ENCODE measurements at places on chromosomes 1 and 21. TPM values are rescaled to one million over a fixed set of nuclear protein-coding genes. Genes with fewer than 3 reads are reported as not detected.

- DNase-seq: no peak
Observed at GRCh38 chr1:67874501-67875111, 41.3 kb upstream of the GNG12 start.

GRCh38 chr1:33111965-33112364 lies 31.0 kb downstream of the AZIN2 start:
- DNase-seq: peak; percentile 62

DNA sequence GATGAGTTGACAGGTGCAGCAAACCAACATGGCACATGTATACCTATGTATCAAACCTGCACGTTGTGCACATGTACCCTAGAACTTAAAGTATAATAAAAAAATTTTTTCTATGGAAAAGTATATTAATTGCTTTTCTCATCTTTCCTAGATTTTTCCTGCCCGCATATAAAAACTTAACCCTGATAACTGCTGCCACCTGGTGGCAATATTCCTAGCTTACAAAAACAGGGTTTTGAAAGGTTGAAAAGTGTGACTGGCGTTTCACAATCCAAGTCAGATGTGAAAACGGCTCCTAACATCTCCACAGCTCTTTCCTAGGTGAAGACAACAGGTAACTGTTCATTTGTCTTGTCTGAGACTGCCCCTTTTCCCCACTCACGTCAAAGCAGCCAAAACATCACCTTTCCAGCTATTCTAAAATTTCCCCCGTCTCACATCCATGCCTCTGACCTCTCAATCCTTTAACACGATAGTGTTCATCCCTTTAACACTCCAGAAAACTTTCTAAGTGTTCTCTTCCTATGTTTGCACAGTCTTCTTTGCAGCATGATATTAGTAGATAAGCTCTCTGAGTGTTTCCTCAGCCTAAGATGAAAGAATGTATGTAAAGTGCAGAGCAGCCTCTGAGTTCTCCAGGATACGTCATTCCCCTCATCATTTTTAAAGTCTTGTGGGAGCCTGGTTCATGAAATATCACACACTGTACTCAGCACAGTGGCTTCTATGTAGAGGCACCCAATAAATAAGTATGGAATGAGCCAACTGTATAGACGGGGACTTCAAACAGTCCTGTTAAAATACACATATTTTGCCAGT lies 27.5 kb downstream of the OVGP1 start:
- DNase-seq: peak; percentile 76

Gene OR2M3
- total RNA-seq: not detected

Gene SYDE2
- 5.6 TPM for total RNA-seq

All from dermis blood vessel endothelial cell (primary cell).